Tibial artery (tissue), 4 donors: ENCODE measurements at places on chromosomes 5 and 9.
A peak's percentile ranks its signal among the peaks of the same experiment; 100 is the strongest.

GRCh38 chr5:127400539-127400938 is 109.9 kb downstream of the MEGF10 start:
- no peak overlapping the region for H3K4me3 ChIP-seq
- H3K27ac ChIP-seq, result no peak overlapping the region
- DNase-seq, result no peak
- no peaks in the 10 kb centered on the region for H3K4me1 ChIP-seq

GRCh38 chr5:30838936-30839496 is 354.5 kb upstream of the CDH6 start:
- no peaks in the 10 kb centered on the region for H3K27me3 ChIP-seq
- no peaks in the 10 kb centered on the region for H3K36me3 ChIP-seq
- no peaks in the 10 kb centered on the region for H3K4me1 ChIP-seq
- DNase-seq, result no peak
- no peak overlapping the region for H3K27ac ChIP-seq

- peaks cover 20% of the 10 kb centered on the region for H3K36me3 ChIP-seq
- no peak overlapping the region for H3K4me3 ChIP-seq
- H3K27me3 ChIP-seq, result no peaks in the 10 kb centered on the region
- H3K4me1 ChIP-seq, result peaks cover 8% of the 10 kb centered on the region
- no peak overlapping the region for H3K27ac ChIP-seq
Measured at GRCh38 chr5:80705801-80706200, 51.0 kb upstream of the DHFR start.

DNA sequence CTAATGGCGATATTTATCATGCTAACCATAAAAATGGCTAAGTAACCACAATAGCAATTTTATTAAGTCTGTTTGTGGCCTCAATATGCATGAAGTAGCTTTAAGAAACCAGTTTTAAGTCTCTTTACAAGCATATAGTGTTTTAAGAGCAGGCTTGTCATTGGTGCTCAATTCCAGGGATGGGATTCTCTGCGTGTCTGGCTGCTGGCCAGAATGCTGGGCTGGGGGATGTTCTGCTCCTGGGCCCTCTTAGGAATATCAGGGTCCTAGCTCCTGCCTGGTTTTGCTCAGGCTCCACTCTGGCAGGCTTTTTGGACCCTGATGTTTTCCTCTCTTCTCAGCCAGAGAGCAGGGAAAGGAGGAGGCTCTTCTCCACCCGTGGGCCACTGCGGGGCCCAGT is 127.2 kb downstream of the PDE8B start:
- no peak for DNase-seq
- H3K4me1 ChIP-seq, result no peaks in the 10 kb centered on the region
- no peak overlapping the region for H3K4me3 ChIP-seq
- no peaks in the 10 kb centered on the region for H3K36me3 ChIP-seq

DNA sequence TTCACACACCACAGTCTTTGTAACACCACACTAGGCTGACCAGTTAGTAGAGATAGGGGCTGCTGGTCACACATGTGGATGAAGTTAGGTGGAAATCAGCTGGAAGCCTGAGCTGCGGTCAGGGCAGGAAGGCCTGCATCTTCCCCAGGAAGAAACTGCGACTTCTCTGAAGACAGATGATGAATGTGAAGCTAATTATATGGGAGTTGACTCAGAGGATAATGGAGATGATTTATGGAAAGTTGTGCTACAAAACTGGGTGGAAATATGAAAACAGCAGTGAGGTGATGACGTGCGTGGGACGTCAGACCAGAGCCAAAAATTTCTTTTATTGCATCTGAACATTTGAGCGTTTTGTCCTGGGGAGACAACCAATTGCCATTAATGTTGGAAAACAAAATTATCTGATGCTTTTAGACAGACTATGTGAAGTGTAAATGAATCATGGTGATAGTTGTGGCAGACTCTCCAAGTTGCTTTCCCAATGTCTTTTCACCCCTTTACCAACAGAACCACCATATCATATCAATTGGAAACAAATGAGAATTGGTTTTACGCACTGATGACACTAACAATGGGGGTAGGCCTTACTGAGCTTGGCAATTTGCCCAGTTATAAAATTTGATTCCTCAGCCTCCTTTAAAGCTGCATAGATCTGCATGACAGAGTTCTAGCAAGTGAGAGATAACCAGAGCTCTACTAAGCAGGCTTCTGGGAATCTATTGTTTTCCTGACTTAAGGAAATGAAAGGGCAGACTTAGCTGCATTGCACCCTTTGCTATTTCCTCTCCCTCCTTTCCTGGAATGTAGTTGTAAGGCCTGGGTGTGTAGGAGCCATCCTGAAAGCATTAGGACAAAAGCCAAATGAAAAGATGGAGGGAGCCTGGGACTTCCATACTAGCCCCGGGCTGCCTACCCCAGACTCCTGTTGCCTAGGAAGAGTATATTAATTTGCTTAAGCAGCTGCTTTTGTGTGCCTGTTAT is 84.0 kb downstream of the RAB3C start:
- H3K36me3 ChIP-seq, result no peaks in the 10 kb centered on the region
- no peak for DNase-seq
- H3K4me3 ChIP-seq, result no peak overlapping the region
- no peaks in the 10 kb centered on the region for H3K4me1 ChIP-seq
- no peak overlapping the region for H3K27ac ChIP-seq

GRCh38 chr9:13171261-13171660 is 108.2 kb downstream of the MPDZ start:
- H3K4me3 ChIP-seq, result no peak overlapping the region
- no peak for DNase-seq
- no peaks in the 10 kb centered on the region for H3K27me3 ChIP-seq
- H3K36me3 ChIP-seq, result peaks cover 41% of the 10 kb centered on the region
- no peak overlapping the region for H3K27ac ChIP-seq

GRCh38 chr9:111806259-111806658 is 11.5 kb upstream of the SHOC1 start:
- H3K27ac ChIP-seq, result no peak overlapping the region
- H3K27me3 ChIP-seq, result no peaks in the 10 kb centered on the region
- no peak for DNase-seq
- H3K4me1 ChIP-seq, result no peaks in the 10 kb centered on the region
- no peak overlapping the region for H3K4me3 ChIP-seq

DNA sequence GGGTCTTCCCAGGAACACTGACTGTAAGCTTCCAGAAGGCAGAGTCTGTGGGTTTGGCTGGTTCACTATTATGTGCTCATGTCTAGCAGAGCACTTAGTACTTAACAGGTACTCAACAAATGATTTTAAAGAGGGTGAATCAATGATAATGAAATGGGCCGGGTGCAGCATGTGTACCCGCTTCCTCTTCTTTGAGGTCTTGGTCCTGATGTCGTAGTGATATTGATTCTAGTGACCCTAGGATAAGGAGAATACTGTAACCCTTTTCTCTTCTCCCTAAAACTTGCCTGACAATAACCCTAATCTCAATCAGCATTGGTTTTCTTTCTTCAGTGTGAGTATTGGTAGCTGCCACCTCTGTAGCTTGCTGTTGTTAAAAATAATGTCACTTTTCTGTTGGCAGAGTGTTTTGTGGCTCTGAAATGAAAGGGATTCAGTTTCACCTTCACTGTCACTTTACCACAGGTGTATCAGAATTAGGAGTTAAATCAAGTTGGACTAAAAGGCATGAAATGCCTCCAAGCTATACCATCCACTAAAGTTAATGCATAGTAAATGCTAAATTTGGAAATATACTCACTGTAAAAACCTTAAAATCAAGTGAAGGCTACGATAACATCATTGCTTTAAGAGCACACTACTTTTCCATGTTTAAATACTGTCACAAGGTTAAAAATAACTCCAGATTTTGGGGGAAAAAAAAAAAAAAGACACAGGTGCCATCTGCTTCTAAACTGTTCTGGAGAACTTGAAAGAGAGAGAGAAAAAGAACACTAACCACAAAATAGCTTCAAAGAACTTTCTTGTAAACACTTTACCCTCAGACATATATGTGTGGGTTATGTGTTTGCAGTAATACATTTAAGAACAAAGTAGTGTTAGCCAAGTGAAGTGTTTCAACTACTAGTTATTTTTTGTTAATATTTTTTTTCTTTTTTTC is 6.0 kb downstream of the CAMK4 start:
- no peaks in the 10 kb centered on the region for H3K27me3 ChIP-seq
- H3K27ac ChIP-seq, result no peak overlapping the region
- DNase-seq, result no peak
- no peaks in the 10 kb centered on the region for H3K4me1 ChIP-seq
- no peaks in the 10 kb centered on the region for H3K36me3 ChIP-seq

GRCh38 chr9:127085186-127085585 is 37.2 kb downstream of the ANGPTL2 start:
- no peak for DNase-seq
- H3K36me3 ChIP-seq, result peaks cover 37% of the 10 kb centered on the region
- H3K4me3 ChIP-seq, result no peak overlapping the region
- no peaks in the 10 kb centered on the region for H3K27me3 ChIP-seq

GRCh38 chr9:131406563-131407436 is 12.9 kb downstream of the PRRC2B start:
- H3K4me1 ChIP-seq, result peaks cover 95% of the 10 kb centered on the region
- peak overlapping the region; percentile 15 for H3K4me3 ChIP-seq
- H3K36me3 ChIP-seq, result no peaks in the 10 kb centered on the region
- DNase-seq, result no peak
- peak overlapping the region; percentile 57 for H3K27ac ChIP-seq

DNA sequence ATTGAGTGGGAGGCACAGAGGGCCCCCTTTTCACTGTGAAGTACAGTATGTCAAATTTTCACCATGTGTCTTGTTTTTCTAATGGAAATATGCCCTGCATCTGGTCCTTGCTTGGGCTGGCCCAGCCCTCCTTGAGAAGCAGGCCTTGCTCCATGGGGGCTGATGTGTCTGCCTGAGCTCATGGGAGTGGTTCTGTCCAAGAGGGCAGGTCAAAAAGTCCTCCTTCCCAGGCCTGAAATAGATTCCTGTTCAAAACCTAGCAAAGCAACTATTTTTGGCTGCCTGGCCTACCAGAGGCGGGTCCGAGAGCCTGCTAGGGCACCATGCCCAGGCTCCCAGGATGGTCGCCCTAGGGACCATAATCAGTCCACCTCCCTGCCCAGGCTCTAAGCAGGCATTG is 40.5 kb upstream of the NEURL1B start:
- H3K27ac ChIP-seq, result peak overlapping the region; percentile 76
- H3K4me1 ChIP-seq, result no peaks in the 10 kb centered on the region
- H3K4me3 ChIP-seq, result no peak overlapping the region
- no peaks in the 10 kb centered on the region for H3K27me3 ChIP-seq

- DNase-seq, result no peak
- peaks cover 32% of the 10 kb centered on the region for H3K36me3 ChIP-seq
- H3K27ac ChIP-seq, result no peak overlapping the region
- H3K4me3 ChIP-seq, result no peak overlapping the region
Measured at GRCh38 chr5:43376496-43377140, 35.6 kb downstream of the CCL28 start.

DNA sequence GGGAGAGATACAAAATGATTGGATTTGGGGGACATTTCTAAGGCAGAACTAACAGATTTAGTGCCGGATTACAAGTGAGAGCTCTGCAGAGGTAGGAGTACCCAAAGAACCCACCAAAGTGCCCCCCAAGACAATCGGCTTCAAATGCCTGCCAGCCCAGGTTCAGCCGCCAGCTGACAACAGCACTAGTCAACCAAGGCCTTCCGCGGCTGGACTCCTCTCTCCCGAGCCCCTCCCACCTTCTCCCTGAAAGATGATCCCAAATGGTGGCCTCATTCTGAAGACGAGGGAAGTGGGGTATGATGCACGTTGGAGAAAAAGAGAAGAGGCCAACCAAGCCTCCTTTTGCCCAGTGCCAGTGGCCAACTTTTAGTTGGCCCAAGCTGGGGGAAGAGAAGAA is 210.4 kb upstream of the SLC30A5 start:
- H3K36me3 ChIP-seq, result no peaks in the 10 kb centered on the region
- no peak overlapping the region for H3K4me3 ChIP-seq
- H3K27me3 ChIP-seq, result no peaks in the 10 kb centered on the region
- H3K27ac ChIP-seq, result no peak overlapping the region
- H3K4me1 ChIP-seq, result no peaks in the 10 kb centered on the region

DNA sequence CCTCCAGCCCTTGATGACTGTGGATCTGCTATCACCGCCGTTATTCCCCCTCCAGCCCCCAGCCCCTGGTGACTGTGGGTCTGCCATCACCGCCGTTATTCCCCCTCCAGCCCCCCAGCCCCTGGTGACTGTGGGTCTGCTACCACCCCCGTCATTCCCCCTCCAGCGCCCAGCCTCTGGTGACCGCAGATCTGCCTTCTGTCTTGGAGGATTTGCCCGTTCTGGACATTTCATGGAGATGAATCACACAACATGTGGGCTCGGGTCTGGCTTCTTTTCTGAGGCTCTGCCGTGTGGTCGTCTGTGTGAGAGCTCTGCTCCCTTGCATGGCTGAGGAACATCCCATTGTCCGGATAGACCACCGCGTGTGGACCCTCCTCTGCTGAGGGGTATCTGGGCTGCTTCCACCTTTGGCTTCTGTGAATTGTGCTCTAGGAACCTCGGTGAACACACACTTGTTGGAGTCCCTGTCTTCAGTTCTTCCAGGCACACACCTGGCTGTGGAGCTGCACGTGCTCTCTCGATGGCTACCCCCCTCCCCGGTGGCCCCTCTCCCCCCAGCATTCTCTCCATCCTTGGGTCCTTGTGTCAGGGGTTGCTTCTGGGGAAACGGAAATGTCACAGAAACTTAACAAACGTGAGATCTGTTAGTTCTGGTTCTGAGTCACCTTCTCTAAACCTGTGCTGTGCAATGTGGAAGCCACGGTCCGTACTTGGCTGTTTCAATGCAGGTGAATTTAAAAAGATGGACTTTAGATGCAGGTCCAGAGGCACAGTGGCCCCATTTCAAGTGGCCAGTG is 105.3 kb upstream of the COL5A1 start:
- no peak overlapping the region for H3K27ac ChIP-seq
- no peak overlapping the region for H3K4me3 ChIP-seq
- H3K36me3 ChIP-seq, result no peaks in the 10 kb centered on the region
- H3K4me1 ChIP-seq, result no peaks in the 10 kb centered on the region
- no peaks in the 10 kb centered on the region for H3K27me3 ChIP-seq
- DNase-seq, result no peak

- no peak overlapping the region for H3K4me3 ChIP-seq
- no peak overlapping the region for H3K27ac ChIP-seq
- no peak for DNase-seq
Measured at GRCh38 chr5:64869419-64869818, 100.7 kb downstream of the CWC27 start.

DNA sequence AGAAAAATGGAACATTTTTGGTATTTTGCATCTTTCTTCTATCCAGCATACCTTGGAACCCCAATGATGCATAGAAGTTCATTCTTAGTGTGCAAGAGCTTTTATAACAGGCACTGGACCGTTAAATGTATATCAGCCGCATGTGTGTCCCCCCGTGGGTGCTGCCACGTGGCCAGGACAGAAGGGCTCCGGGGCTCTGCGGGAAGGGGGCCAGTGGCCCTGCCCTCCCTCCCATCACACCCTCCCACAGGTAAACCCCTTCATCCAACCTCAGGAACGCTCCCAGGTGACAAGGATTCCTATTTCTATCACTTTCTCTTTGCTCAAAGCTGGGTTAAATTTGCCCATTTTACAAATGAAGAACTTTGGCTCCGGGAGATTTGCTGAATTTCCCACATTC is 393.4 kb upstream of the IRX4 start:
- H3K27me3 ChIP-seq, result no peaks in the 10 kb centered on the region
- H3K36me3 ChIP-seq, result no peaks in the 10 kb centered on the region
- no peak overlapping the region for H3K4me3 ChIP-seq
- H3K4me1 ChIP-seq, result no peaks in the 10 kb centered on the region

- no peaks in the 10 kb centered on the region for H3K36me3 ChIP-seq
- no peak overlapping the region for H3K4me3 ChIP-seq
- H3K27ac ChIP-seq, result no peak overlapping the region
- H3K27me3 ChIP-seq, result peaks cover 8% of the 10 kb centered on the region
- H3K4me1 ChIP-seq, result no peaks in the 10 kb centered on the region
Measured at GRCh38 chr5:168404365-168404764, 81.9 kb upstream of the RARS1 start.

GRCh38 chr9:7996558-7996957 is 197.0 kb upstream of the DMAC1 start:
- H3K27me3 ChIP-seq, result no peaks in the 10 kb centered on the region
- no peaks in the 10 kb centered on the region for H3K4me1 ChIP-seq
